ENCODE measurements at places on chromosomes 5 and 9.

GRCh38 chr9:89319015-89319905, 960 bp downstream of the SECISBP2 start:
- no peak for DNase-seq

GRCh38 chr5:148107608-148108007, 43.8 kb downstream of the SPINK5 start:
- DNase-seq: no peak

DNA sequence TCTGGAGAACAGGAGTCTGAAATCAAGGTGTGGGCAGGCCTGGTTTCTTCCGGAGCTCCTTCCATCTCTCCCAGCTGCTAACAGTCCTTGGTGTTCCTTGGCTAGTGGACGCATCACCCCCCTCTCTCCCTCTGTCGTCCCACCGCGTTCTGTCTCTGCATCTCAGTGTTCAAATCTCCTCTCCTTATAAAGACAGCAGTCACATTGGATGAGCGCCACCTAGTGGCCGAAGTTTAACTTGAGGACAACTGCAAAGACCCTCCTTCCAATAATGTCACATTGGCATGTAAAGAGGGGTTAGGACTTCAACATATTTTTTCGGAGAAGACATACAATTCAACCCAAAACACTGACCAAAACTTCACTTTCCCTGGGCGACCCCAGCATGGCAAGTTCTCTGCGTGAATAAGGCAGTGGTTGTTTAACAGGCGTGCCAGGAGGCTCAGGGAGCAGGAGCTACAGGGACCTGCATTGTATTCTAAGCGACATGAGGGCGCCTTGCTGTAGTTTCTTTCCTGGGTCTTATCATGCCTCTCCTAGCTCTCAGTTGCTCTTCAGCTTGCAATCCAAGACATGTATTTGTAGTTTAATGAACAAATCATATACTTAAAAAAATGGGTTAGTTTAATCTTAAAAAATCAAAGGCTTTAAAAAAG, 27.9 kb upstream of the BASP1 start:
- peak; percentile 46 for DNase-seq

GRCh38 chr9:950139-950538, 26.3 kb upstream of the DMRT3 start:
- DNase-seq: no peak

- DNase-seq: no peak
These were observed 191.0 kb downstream of the ESM1 start for GRCh38 chr5:54794135-54794975.

GRCh38 chr5:139671096-139671841, 23.1 kb downstream of the CXXC5 start:
- DNase-seq: no peak

- no peak for DNase-seq
These were observed 419.0 kb upstream of the NUDT12 start for GRCh38 chr5:103981592-103981991.

- no peak for DNase-seq
These were observed 155.4 kb downstream of the PAM start for GRCh38 chr5:102910240-102911226.

- DNase-seq: no peak
These were observed 68.7 kb upstream of the HAND1 start for GRCh38 chr5:154546719-154547118.

GRCh38 chr9:2727374-2727773, 10.1 kb downstream of the KCNV2 start:
- no peak for DNase-seq

- DNase-seq: no peak
These were observed 196.1 kb downstream of the PCSK5 start for GRCh38 chr9:76086539-76086938.

DNA sequence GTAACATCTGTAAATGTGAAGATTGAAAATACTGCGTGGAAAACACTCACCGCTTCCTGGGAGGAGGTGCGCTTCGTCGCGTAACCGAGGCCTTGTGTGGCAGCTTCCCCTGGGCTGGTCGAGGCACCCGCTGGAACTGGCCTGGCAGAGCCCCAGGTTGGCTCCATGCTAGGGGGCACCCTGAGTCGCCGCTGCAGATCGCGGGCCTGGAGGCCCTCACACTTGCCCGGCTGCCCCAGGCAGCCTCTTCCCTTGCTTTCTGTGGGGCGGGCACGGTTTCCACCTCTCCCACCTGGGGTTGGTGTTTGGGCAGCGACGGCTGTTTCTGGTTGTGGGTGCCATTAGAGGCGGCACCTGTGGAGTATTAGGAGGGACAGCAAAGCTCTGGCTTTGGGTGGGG, 852 bp downstream of the ZNF354C start:
- DNase-seq: no peak

DNA sequence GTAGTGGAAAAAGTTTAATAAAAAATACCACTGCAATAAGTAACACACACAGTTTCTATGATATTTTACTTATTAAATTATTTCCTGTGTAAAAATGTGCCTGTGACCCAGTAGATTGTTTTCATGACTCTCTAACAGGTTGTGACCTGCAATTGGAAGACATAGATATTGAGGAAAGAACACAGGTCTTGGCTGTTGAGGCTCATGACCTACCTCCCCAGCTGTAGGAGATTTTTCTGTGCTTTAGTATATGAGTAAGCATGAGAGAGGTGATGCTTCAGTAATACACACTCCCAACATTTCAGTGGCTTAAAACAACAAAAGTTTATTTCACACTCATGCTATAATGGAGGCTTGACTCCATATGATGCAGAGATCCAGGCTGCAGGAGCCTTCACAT, 47.3 kb upstream of the TNC start:
- DNase-seq: no peak

DNA sequence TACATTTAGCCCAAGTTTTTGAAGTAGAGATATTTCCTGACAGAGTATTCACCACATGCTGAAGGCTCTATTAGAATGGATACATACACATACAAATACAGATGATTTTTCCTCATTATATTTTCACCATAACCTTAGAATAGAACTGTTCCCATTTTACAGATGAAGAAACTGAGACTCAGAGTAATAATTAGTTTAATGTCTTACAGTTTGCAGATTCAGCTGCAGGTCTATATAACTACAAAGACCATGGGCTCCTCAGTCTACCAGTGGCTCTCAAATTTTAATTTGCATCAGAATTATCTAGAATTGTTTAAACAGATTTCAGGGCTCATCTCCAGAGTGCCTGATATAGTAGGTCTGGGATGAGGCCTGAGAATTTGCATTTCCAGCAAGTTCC, 64.4 kb downstream of the GRAMD2B start:
- no peak for DNase-seq

DNA sequence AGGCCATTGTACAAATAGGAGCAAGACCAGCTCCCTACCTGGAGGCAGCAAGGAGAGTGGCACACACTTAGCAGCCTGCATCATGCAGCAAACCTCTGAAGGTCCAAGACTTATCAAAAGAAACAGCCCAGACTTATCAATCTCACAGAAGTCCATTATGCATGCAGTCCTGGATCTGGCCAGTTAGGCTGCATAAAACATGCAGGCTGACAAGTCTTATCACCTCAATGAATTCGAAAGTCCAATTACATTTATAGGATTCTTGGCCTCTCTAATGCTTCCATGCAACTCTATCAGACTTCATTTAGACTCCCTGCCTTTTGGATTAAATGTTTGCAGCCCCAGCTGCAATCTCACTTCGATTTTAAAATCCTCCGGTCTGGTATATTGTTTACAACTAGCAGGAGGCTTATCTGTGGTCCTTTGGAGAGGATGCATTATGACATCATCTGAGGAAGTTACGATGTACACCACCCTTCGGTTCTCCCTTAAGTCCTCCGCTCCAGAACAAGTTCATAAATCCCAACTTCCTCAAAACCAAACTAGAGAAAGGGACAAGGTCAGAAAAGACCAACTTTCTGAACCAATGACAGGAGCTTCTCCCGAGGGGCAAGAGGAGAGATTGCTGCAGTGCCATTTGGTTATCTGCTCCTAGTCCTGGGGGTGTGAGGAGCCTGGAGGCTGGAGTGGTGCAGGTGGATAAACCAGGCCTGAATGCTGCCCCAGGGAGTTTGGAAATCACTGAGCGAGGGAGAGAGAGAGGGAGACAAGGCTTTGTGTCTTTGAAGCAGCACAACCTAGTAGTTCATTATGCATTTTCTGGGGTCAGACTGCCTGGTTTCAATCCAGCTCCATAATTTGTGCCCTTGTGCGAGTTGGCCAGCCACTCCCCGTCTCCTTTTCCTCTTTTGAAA, 313.9 kb downstream of the TLE1 start:
- no peak for DNase-seq

DNA sequence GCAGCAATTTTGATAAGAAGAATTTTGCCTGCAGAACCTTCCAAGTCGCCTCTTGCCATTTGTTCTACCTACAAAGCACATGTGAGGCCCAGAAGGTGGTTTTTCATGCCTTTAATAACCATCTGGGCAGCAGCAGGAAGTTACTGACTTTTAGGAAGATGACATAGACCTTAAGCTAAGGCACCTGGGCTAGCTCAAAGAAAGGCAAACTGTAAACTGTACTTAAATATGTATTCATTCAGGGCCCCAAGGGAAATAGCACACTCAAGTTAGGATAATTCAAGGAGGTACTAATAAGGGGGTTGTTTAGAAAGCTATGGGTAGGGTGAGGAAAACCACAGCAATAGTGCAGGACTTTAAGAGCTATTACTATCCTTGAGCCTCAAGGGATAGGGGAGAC, 57.3 kb upstream of the HSPB3 start:
- DNase-seq: no peak

GRCh38 chr5:42436051-42436450, 12.8 kb downstream of the GHR start:
- DNase-seq: no peak

- no peak for DNase-seq
These were observed 191.5 kb upstream of the PCSK5 start for GRCh38 chr9:75699017-75699416.

- no peak for DNase-seq
These were observed 1471.1 kb upstream of the ACO1 start for GRCh38 chr9:30913331-30913730.

GRCh38 chr9:20488691-20489090, 133.6 kb downstream of the MLLT3 start:
- DNase-seq: no peak

GRCh38 chr5:57718155-57718554, 235.5 kb upstream of the ACTBL2 start:
- DNase-seq: no peak

GRCh38 chr9:107276966-107277710, 5.9 kb upstream of the RAD23B start:
- no peak for DNase-seq

DNA sequence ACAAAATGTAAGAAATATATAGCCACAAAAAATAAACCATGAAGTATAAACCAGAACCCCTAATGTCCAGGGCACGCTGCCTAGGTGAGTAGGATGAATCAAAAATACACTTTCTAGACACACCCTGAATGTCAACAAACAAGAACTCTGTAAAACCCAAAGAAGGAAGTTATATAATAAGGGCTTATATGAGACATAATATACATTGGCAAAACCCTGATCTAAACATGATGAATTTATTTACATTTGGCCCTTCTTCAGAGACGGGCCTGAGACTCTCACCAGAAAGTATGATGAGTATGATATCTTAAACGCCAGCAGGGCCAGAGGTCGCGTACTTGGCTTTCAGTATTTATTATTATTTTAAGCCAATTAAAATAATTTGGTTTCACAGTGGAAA, 125.1 kb upstream of the FST start:
- no peak for DNase-seq

GRCh38 chr5:149700347-149700746, 29.8 kb upstream of the PPARGC1B start:
- DNase-seq: no peak

GRCh38 chr5:154648706-154649105, 106.5 kb upstream of the LARP1 start:
- DNase-seq: no peak

DNA sequence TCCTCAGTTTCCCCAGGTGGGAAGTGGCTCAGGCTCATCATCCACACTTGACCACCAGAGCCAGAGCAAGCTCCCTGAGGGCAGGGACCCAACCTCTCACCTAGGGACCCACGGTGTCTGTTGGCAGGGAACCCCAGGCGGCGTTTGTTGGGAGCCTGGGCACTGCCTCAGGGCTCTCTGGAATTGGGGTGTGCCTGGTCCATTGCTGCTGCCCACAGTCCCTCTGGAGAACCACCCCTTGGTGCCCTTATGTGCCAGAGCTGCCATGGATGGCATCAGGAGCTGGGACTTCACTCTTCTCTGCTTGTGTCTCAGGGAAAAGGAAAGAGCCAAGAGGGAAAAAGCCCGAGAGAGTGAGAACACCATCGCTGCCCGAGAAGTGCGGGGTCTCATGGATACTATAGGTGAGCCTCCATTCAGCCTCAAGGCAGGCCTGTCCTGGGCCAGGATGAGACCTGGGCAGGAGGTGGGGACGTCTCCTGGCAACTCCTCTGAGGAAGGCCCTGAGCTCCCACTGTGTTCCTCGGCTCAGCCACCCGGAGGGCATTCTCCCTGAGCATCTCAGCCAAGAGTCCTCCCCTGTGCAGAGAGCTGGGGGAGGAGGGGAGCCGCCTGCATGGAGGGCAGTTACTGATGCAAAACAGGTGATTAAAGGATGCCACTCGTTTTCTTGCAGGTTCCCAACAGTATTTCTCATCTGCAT, 4.5 kb downstream of the CCDC180 start:
- no peak for DNase-seq

DNA sequence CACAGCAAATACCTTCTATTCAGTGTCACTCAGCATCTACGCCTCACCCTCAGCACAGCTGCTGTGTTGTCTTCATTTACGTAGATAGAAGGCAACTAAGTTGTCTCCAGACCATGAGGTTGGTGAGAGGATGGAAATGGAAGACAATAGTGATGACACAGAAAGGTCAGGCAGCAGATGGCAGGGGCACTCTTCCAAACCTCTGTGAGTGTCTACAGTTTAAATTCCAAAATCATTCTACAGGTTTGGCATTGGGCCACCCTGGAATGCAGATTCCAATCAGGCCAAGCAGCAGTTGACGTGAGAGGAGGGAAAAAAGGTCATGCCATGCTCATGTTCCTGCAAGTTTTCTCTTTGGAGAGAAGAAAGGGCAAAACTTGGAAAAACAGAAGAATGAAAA, 68.7 kb upstream of the ADAMTSL1 start:
- DNase-seq: no peak

DNA sequence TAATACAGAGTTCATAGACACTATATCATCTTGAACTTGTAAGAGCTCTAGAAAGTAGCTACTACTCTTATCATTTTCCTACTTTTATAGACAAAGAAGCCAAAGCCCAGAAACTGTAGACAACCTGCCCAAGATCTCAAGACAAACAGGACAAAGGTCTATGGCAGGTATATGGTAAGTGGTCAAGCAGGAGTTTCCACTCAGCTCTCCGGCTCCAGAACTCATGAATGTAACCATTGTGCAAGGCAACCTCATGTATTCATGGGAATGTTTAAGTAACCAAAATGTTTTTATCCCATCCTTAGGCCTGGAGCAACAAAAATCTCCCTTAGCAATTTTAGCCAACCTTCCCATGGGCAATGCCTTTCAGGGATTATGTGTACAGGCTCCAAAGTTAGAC, 163.4 kb upstream of the PUM3 start:
- no peak for DNase-seq

DNA sequence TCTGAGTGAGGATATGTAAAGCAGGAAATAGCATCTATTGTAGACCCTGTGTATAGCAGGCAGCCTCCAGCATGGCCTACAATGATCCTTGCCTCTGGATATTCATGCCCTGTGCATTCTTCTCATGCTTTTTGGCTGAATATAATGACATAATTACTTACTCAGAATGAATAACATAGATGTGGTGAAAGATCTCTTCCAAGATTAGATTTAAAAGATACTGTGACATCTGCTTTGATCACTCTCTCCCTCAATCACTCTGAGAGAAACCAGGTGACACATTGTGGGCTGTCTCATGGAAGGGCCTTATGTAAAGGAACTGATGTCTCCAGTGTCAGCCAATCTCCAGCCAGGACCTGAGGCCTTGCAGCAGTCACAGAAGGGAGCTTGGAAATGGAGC, 376.7 kb downstream of the DNAH5 start:
- DNase-seq: no peak

Measured in stimulated activated CD4-positive, alpha-beta T cell treated with anti-CD3 and anti-CD28 coated beads, Interleukin-1b, Interleukin-23, amount 100 ng/mL, for 24 hours (primary cell).